ENCODE measurements at places on chromosomes 7 and 10.

- DNase-seq, result peak; percentile 58
Observed at GRCh38 chr7:140316165-140316661, 82.1 kb downstream of the SLC37A3 start.

GRCh38 chr7:131327049-131327625 lies 539 bp upstream of the MKLN1 start:
- peak; percentile 28 for DNase-seq

DNA sequence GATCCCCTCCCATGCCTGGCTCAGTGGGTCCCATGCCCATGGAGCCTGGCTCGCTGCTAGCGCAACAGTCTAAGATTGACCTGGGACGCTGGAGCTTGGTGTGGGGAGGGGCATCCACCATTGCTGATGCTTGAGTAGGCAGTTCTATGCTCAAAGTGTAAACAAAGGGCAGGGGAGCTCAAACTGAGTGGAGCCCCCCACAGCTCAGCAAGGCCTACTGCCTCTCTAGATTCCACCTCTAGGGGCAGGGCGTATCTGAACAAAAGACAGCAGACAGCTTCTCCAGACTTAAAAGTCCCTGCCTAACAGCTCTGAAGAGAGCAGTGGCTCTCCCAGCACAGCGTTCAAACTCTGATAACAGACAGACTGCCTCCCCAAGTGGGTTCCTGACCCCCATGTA lies 31.2 kb upstream of the FFAR4 start:
- no peak for DNase-seq

GRCh38 chr10:123583639-123584418 lies 82.3 kb upstream of the GPR26 start:
- peak; percentile 77 for DNase-seq

DNA sequence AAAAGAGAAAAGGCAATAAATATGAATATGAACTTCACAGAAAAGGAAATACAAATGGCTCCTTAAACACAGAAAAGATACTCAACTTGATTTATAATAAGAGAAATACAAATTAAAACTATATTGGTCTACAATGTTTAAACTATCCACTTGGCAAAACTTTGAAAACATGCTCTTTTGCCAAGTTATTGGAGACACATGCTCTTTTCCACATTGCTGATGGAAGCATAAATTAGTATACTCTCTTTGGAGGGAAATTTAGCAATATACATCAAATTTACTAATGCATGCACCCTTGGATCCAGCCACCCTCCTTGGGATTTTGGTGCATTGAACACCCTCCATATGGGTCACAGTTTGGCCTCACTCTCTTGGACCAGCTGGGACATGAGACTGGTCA lies 7.9 kb downstream of the TAS2R60 start:
- DNase-seq, result no peak

- no peak for DNase-seq
Observed at GRCh38 chr7:78792624-78793023, 660.8 kb downstream of the MAGI2 start.

DNA sequence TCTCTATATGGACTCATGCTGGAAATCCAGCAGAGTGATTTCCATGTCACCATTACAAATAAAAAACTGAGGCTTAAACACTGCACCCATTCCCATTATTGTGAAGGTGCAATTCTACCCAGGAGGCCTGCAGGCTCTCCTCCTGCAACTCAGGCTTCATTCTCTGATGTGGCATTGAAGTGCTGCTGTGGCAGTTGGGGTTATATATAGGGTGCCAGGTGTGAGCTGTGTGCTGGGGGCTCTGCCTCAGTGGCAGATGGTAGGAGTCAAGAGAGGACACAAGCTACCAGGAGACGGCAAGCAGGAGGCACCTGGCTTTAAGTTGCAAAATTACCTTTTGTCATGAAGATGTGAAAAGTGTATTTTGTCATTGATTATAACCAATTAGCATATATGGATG lies 21.3 kb downstream of the ZNF107 start:
- no peak for DNase-seq
